ENCODE measurements at places on chromosomes 16 and 17. TPM values are rescaled to one million over a fixed set of nuclear protein-coding genes. Genes with fewer than 3 reads are reported as not detected.

- DNase-seq = no peak
Measured at GRCh38 chr17:19237389-19238166, 412 bp downstream of the EPN2 start.

- DNase-seq = no peak
Measured at GRCh38 chr17:51585514-51586104, 325.3 kb downstream of the UTP18 start.

GRCh38 chr17:72121164-72122009 is 567 bp downstream of the SOX9 start:
- DNase-seq = no peak

- DNase-seq = peak; percentile 78
Measured at GRCh38 chr16:66510711-66511601, 39.0 kb downstream of the TK2 start.

DNA sequence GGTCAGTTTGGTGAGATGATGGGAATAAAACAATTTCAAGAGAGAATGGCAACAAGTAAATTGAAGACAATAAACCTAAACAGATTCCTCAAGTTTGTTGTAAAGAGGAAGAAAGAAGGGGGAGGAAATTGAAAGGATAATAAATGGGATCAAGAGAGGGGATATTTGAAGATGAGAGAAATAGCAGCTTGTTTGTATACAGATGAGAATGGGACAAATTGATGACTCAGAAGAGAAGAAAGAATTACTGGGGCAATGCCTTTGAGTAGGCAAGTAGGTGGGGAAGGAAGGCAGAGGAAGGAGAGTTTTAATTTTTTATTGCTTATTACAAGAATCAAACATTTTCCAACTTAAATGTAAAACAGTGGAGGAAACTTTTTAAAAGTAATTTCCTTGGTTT is 98.3 kb downstream of the CHD9 start:
- DNase-seq = no peak

GRCh38 chr16:81987706-81988105 is 23.6 kb downstream of the SDR42E1 start:
- DNase-seq = no peak

DNA sequence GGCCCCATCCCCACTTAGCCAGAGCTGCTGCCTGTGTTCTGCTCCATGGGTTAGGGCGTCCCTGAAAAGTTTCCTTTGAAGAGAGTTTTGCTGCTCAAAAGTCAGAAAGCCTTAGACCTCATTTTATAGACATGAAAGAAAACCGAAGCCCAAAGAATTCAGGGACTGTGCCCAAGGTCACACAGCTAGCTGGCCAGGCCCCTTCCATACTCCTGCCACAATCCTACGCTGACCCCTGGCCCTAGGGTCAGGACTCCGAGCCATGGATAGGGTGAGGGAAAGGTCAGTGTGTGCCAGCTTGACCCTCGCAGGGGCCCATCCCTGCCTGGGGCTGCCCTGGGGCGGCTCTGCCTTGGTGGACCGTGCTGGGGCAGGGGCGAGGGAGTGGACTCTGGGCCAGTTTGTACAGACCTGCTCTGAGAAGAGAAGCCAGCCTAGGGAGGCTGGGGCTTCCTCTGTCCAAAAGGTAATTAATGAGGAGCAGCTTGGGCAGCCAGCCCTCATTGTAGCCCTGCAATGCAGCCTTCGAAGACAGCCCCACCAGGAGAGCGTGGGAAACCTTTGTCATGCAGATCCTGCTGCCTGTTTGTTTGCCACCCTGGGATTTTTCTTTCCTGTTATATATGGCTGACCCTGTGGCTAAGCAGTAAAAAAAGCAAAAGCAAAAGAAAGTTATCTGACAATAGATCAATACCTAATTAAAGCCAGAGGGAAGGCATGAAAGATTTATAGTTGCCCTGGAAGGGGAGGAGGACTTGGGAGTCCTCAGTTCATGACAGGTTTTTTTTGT is 37.4 kb downstream of the RHBDL3 start:
- DNase-seq = no peak

Gene SLC38A8
- total RNA-seq = not detected

- no peak for DNase-seq
Measured at GRCh38 chr17:34758316-34758715, 178.9 kb downstream of the TMEM132E start.

DNA sequence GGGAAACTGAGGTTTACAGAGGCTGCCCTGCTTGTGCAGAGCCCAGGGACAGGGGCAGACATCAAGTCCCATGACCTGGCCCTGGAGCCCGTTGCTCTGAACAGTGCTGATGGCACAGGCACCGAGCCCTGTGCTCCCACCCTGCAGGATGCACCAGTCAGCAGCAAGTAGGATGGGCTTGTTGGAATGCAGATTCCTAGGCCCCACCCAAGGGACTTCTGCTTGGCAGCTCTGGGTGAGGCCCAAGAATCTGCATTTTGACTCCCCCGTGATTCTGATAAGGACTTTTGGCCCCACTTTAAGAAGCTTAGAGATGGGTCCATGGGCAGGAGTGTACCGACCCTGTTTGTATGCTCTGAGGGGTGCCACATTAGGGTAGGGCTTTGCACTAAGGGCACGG is 23.3 kb downstream of the LASP1 start:
- DNase-seq = no peak

Gene PER1
- total RNA-seq = 178 TPM

Gene EFCAB5
- 1.1 TPM for total RNA-seq

DNA sequence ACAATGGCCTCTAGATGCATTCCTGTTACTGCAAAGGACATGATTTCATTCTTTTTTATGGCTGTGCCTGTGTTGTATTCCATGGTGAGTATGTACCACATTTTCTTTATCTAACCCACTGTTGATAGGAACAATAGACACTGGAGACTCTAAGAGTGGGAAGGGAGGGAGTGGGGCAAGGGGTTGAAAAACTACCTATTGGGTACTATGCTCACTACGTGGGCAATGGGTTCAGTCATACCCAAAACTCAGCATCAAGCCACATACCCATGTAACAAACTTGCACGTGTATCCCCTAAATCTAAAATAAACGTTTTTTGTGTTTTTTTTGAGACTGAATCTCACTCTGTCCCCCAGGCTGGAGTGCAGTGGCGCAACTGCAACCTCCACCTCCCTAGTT is 47.1 kb upstream of the SCNN1B start:
- DNase-seq = no peak

- DNase-seq = no peak
Measured at GRCh38 chr16:49369651-49370611, 3.7 kb upstream of the C16orf78 start.

- DNase-seq = peak; percentile 10
Measured at GRCh38 chr17:83195330-83196023, 116.1 kb downstream of the METRNL start.

- no peak for DNase-seq
Measured at GRCh38 chr16:83706394-83706793, 101.4 kb upstream of the HSBP1 start.

Gene MYH1
- not detected for total RNA-seq

- DNase-seq = no peak
Measured at GRCh38 chr16:7167626-7168025, 165.0 kb upstream of the RBFOX1 start.

DNA sequence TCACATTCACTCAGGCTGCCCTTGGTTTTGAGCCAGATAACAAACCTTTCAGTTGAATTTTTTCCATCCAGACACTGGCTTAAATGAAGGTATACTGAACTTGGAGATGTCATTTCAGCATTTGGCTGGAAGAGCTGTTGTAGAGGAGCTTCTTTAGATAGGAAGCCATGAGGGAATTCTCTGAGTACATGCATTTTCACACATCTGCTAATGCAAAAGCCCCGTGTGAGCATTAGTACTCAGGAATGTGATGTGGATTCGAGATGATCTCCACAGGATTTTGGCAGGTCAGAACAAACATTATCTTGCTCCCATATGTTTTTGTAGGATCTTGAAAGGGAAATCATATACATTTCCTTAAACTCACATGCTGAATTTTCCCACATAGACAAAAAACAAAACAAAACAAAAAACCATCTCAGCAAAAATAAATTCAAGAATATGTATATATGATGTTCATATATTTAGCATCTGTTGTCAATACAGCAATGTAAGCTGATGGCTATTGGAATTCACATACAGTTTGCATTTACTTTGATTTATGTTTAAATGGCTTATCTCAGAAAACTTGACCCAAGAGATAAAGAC is 277.2 kb upstream of the TBX2 start:
- DNase-seq = no peak
